ENCODE measurements at places on chromosomes 12 and 14.

DNA sequence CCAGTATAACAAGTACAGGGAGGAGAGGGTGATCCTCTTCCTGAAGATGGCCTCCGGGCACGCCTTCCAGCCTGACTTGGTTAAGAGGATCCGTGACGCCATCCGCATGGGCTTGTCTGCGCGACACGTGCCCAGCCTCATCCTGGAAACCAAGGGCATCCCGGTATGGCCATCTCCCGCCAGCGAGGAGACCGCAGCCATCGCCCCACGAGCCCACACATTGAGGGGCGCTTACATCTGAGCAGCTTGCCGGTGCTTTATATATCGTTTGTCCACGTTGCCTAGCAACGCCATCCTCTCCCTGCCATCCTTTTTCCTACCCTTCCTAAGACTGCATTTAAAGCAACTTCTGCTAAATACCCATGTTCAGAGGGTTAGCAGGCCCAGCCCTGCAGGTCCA is 71.5 kb downstream of the AACS start:
- no peak for DNase-seq

- DNase-seq = no peak
Measured at GRCh38 chr12:42130672-42131402, 13.8 kb downstream of the GXYLT1 start.

GRCh38 chr14:104879983-104880565 is 15.0 kb downstream of the CEP170B start:
- no peak for DNase-seq

DNA sequence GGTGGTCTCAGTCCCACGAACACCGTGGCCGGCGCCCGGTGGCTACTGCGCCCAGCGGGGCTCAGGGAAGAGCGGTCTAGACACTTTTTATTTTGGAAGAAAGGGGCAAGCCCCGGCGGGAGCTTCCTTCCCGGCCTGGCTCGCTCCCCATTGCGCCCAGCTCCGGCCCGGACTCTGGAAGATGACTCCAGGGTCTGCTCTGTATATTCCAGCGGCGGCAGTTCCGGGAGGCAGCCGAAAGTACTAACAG is 225.1 kb upstream of the CRY1 start:
- DNase-seq = no peak

GRCh38 chr14:70137788-70138187 is 51.0 kb downstream of the SLC8A3 start:
- no peak for DNase-seq

- no peak for DNase-seq
Measured at GRCh38 chr12:126668961-126669360, 1598.0 kb upstream of the TMEM132C start.

DNA sequence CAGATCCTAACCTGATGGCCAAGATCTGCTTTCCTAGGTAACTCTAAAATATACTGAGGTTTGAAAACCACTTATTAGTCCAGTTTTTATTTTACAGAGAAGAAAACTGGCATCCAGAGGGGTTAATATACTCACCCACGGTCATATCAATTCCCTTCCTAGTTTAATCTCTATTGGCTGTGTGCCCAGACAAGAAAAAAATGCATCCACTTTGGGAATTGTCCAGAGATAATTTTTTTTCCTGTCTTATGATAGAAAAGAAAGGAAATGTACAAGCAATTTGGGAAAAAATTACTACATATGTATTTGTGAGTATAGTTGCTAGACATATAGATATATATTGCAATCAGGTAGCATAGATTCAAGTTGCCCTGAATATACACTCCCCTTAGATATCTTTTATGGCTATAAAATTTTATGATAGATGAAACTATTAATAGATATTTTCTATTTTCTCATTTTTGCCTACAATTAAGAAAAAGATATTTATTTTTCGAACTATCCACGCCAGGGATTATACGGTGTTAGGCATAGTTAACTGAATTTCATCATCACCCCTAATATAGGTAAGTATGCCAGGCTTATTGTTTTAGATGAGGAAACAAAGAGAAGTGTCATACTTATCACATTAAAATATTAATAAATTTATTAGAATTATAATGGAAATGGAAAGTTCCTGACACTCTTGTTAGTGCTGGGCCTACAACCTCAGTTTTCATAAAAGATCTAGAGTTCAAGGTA is 100.5 kb upstream of the SLC38A2 start:
- DNase-seq = no peak

DNA sequence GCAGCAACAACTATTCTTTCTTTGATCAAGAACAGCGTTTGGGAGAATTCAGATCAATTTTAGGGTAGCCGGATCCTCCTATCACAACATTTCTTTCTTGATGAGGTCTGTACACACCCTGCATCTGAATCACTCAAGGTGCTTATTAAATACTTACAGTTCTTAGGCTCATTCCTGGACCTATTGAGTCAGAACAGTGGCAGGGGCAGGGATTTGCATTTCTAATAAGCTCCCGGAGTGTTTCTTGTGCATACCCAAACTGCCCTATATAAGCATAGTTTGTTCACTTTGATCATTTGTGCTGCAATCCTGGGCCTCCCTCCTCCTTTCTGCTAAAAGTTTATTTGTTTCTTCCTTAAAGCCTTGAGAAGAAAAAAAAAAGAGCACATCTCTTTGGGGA is 80.5 kb upstream of the RPH3A start:
- DNase-seq = no peak

- no peak for DNase-seq
Measured at GRCh38 chr14:80587096-80587724, 354.3 kb downstream of the CEP128 start.

- DNase-seq = no peak
Measured at GRCh38 chr14:31371646-31372045, 48.7 kb downstream of the HEATR5A start.
